Stomach (tissue), 19 donors: ENCODE measurements at places on chromosomes 6 and 20.
A peak's percentile ranks its signal among the peaks of the same experiment; 100 is the strongest.

DNA sequence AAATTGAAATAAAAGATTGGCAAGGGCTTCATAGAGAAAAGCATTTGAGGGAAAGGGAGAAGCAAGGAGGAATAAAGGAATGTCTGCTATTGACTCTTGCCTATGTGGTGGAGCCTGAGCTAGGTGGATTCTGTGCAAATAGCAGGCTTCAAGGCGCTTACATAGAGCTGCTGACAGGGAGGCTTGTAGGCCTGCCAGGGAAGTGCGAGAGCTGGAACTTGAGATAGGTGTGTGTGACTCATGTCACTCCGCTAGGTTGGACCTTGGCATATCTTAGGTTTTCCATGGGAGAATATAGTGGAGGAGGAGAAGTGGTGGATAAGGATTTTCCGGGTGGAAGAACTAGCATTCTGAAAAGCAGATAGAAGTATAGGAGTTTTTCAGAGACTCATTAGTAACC lies 14.0 kb downstream of the SNRNP48 start:
- DNase-seq, result peak; percentile 45

DNA sequence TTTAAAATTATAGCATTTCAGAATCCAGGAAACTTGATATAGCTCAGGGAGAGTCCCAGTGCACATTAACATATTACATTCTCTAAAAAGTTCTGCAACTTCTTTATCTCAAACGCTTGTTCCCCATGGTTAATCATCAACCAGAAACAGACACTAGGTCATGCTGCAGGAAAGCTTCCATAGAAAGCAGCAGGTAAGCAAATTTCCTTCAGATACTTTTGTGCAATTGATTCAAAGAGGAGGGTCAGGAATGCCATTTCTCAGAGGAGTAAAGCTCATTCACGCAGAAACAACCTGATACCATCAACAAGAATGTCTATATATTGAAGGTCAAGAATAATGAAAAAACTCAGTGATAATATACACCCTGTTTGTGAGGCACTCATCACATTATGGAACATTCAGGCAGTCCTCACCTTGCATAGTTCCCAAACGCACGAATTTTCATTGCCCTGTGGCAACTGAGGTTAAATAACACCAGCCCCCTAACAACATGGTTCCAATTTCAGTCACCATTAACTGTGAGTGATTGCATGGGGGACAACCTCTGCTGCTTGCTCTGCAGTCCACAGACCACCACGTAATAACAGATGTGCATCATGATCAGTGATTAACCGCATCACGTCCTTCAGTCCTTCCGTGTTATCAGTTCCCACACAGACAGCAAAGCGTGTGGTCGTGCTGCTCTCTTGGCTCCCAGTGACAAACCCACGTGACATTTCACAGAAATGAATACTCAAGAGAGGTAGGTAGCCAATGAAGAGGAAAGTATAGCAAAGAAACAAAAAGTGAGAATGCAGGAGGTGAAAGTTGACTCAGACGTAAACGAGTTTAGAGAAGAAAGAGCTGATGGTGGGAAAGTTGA lies 95.7 kb downstream of the LY86 start:
- no peak for DNase-seq

DNA sequence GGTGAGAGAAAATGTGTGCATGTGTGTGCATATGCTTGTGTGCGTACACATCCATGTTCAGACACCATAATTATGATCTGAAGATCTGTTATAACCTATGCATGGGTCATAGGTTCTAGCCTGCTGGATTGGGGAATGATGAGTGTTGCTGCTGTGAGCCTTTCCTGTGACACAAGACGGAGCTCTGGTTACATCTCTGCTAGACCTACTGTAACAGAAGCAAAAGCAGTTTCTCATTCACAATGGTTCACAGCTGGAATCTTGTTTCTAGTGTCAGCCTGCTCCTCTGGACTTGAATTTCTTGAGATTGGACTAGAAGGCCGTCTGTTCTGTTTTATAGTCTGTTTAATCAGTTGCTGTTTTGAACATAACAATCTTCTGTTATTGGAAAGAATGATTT lies 40.1 kb downstream of the DEFB114 start:
- no peak for DNase-seq

- no peak for DNase-seq
Observed at GRCh38 chr6:32794510-32794909, 22.3 kb downstream of the HLA-DOB start.

- DNase-seq, result no peak
Observed at GRCh38 chr6:129684323-129684884, 25.6 kb downstream of the ARHGAP18 start.

GRCh38 chr6:47134476-47135189 lies 92.5 kb upstream of the ADGRF1 start:
- no peak for DNase-seq

GRCh38 chr20:8361006-8361652 lies 229.1 kb downstream of the PLCB1 start:
- no peak for DNase-seq

DNA sequence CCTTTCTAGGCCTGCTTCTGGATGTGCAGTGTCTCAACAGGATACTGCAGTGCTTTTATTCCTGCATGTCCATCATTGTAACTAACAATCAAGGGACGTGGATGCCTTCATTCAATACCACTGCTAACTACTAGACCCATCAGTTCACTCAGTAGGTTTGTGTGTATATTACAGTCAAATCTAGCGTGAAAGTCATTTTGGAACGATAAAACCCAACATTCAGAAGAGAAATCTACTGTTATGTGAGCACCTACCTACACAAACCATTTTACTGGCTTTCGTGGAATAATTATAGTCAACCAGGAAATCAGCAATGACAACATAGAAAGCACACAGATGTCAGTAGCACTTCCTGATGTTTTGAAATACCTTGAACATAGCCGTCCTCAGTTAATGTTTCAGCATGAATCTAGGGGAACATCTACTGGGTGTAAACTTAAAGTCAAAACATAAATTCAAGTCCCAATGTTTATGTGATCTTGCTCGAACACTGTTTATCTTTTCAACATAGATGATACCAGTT lies 270.6 kb downstream of the FARS2 start:
- no peak for DNase-seq

- DNase-seq, result no peak
Observed at GRCh38 chr6:43944908-43945767, 175.1 kb downstream of the VEGFA start.

- DNase-seq, result peak; percentile 47
Observed at GRCh38 chr6:101393829-101394251, 332 bp downstream of the GRIK2 start.

- peak; percentile 91 for DNase-seq
Observed at GRCh38 chr6:41427642-41428335, 92.4 kb downstream of the NCR2 start.

GRCh38 chr6:10383331-10384090 lies 31.4 kb downstream of the TFAP2A start:
- DNase-seq, result peak; percentile 48

- DNase-seq, result no peak
Observed at GRCh38 chr20:39089029-39089428, 126.9 kb downstream of the DHX35 start.

DNA sequence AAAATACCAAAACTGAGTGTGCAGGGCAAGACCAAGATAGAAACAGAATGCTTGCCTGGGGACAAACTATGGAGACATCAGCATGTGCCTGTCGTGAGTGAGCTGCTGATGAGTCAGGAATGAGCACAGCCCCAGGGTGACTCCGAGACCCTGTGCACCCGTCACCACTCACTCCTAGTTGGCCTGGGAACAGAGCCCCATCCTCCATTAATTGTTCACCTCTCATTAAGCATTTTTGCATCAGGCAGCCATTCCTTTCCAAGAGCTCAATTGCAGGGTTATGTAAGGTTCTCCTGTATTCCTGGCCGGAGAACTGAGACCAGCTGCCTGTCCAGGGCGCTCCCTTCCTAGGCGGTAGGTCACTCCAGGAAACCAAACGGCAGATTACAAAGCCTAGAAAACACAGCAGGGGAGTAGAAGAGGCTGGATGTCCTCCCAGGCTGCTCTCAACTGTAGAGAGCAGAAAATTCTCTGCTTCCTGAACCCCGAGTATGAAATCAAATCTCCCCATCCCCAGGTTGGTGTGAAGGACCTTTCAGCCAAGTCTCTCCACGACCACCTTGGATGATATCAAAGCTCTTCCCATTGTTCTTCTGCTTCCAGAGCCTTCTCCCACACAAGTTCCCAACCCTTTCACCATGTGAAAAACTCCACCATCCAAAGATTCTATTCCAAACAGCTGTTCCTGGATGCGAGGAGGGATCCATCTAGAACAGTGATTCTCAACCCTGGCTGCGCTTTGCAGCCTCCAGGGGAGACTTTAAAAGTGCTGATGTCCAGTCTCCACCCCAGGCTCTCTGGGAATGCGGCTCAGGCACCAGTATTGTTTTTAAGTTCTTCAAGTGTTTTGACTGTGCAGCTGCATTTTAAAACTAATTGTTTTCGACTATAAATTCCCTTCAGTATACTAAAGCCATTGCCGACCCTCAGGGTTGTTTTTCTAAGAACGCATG lies 532.6 kb upstream of the JARID2 start:
- DNase-seq, result no peak

GRCh38 chr6:52373151-52373690 lies 11.3 kb downstream of the PAQR8 start:
- DNase-seq, result no peak

GRCh38 chr20:40275738-40276137 lies 413.3 kb downstream of the MAFB start:
- DNase-seq, result peak; percentile 16

DNA sequence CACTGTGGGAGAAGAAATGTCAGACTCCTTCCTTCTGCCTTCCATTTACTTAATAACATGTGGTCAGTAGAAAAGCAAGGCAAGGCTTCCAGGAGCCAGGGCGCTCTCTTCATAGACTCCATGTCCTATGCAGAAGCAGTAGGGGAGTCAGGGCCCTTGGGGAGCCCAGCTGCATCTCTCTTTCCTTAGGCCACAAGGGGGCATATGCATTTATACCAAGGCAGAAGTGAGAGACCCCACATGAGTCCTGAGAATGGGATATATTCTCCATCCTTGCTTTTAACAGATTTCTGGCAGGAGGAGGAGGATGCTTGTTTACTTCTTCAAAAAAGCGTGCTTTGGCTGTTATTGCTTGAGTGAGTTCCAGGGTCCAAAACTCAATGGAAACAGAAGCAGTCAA lies 198.5 kb downstream of the HIVEP2 start:
- DNase-seq, result no peak

DNA sequence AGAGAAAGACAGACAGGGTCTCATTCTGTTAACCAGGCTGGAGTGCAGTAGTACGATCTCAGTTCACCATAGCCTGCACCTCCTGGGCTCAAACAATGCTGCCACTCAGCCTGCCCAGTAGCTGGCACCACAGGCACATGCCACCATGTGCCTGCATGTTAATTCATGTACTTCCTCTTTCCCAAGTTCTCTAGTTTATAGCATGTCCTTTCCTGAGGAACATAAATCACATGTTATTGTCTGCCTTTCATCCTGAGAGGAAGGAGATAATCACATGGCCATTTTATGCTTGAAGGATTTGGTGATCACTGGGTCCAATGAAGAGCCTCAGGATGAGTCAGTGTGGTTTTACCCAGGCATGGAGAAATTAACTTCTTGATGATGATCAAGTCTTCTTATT lies 47.9 kb downstream of the COL11A2 start:
- DNase-seq, result no peak

GRCh38 chr6:6482256-6482655 lies 106.3 kb upstream of the LY86 start:
- DNase-seq, result no peak

DNA sequence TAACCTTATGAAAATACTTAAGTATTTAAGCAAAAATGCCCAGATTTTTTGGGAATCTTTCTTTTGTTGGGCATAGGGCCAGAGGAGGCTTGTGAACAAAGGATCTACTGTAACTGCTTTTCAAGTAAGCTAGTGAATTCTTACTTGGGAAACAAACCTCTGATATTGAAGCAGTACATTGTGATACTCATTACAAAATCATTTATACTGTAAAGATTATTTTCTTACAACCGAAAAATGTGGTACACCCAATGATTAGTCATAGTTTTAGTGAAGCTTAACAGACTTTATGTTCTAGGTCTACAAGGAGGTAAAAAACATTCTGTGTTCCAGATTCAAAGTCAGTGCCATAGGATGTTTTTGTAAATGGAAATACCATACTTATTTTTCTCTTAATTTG lies 272.9 kb upstream of the KCNQ5 start:
- no peak for DNase-seq

DNA sequence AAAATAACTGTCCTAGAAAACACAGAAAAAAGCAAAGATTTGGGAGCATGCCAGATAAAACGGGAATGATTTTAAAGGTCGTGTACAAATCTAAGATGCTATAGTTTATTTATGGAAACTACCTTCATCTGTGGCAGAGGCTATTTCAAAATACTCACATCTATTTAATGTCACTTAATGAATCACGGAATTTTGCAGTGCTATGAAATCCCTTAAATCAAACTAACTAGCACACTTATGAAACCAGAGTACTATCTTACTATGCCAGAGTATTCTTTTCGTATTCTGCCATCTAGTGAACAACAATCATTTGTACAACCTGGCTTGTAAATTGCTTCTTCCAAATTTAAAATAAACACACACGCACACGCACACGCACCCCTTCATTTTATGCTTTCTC lies 77.9 kb upstream of the BMP5 start:
- no peak for DNase-seq

DNA sequence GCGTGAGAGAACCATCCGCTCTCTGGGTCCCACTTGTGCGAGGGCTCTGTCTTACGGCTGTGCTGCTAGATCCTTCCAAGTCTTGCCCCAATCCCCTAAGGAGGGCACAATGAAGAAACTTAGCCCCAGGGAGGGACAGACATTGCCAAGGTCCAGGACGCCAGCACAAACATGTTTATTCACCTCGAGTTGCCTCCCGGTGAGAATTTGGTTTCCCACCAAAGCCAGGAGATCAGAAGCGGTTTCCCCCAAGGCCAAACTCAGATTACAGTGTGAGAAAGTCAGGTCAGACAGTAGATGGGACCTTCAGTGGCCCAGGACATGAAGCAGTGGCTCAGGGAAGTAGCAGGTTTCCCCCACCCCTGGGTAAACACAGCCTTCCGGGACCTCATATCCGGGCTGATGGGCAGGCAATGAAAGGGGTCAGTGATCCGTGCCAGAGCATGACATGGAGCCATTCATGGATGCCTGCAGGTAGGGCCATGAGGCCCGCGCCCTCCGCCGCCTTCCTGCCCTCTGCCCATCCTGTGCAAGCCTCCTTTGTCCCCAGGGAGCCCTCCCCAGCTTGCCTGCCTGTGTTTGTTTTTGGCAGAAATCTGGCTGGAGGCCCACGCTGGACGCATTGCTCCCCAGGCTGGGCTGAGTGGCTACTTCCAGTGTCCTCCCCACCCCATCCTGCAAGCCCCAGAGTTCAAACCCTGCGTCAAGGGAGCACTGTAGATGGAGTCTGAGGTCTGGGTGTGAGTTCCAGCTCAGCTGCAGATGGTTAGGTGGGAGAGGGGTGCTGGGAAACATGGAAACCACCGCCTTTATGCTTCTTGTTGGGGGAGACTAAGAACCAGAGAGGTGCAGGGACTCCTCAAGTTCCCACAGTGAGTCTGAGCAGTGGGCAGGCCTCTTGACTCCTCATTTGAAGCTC lies 2.0 kb downstream of the BPIFB2 start:
- DNase-seq, result no peak
